ENCODE measurements at places on chromosomes 4 and X.

GRCh38 chrX:123648028-123648810, 84.6 kb downstream of the THOC2 start:
- peak; percentile 77 for DNase-seq

DNA sequence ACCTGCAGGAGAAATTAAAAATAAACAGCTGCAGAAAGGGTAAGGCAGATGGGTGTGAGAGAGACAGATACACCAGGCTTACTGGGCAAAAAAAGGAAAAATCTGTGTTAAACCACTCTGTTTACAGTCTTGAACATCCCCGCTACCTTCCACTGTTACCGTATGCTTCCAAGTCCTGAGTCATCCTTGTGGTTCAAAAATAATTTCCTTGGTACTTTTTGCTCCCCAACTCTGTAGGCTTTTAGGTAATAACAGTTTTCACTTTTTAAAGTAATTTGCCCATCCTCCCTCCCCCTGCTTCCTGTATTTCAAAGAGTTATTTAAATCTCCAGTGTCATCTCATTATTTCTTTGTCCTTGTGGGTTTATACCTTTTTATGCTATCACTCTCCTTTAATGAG, 210.1 kb upstream of the FAT4 start:
- DNase-seq, result no peak

GRCh38 chrX:119970574-119970973, 27.0 kb upstream of the NKAP start:
- no peak for DNase-seq

GRCh38 chr4:1060621-1061020, 49.2 kb downstream of the FGFRL1 start:
- DNase-seq, result no peak

GRCh38 chr4:104693601-104694201, 199.0 kb upstream of the CXXC4 start:
- peak; percentile 7 for DNase-seq

- DNase-seq, result no peak
Observed at GRCh38 chrX:39969099-39969818, 128.5 kb downstream of the BCOR start.

- no peak for DNase-seq
Observed at GRCh38 chr4:38106886-38107514, 146.8 kb downstream of the PTTG2 start.

GRCh38 chr4:178937130-178937529, 1494.9 kb upstream of the AGA start:
- DNase-seq, result peak; percentile 2

- DNase-seq, result no peak
Observed at GRCh38 chr4:7744142-7744804, 195.4 kb downstream of the AFAP1 start.

DNA sequence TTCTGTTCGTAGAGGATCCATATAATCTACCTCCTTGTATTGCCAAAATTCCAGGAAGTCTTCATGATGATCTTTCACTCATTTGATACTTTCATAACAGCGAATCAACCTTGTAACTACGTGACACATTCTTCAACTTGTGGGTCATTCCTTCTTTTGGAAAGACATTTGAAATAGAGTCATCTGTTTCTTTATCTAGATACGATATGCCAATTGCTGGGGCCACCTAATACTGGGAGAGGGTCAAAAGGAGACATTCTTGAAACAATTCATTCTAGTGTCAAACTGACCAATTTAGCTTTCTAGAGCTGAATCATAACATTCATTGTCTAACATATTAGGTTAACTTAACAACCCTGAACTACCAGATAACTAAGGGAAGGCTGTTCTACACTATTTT, 62.9 kb upstream of the SMAD1 start:
- no peak for DNase-seq

DNA sequence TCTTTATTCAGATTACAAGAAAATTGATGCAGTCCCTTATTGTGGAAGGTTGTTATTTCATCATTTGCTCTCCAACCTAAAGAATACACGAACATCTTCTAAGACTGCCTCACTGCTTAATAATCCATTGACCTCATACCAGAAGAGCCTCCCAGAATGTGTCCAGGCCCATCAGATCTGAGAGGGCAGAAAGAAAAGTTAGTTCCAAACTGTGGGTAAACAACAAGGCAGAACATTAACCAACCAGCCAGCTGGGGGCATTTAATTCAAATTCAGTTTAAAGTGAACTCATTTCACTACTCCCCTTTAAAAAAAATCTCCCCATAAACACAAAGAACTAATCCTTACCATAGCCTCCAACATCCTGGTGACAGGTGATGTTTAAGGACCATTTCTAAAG, 13.8 kb downstream of the GPC4 start:
- DNase-seq, result no peak

DNA sequence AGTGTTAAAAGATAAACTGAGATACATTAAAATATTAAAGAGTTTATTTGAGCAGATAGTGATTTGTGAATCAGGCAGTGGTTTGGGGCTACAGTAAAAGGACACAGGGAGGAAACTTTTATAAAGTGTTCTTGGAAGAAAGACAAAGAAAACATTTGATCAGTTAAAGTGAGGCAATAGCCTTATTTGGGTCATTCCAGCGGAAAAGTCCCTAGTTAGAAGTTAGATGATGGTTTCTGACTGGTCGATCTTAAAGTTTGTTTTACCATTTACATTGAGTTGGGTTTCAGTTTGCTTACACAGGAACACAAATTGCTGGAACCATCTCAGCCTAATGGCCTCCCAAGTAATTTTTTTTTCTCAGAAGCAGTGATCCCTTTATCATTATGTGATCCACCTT, 69.7 kb downstream of the PPP1R2C start:
- no peak for DNase-seq

DNA sequence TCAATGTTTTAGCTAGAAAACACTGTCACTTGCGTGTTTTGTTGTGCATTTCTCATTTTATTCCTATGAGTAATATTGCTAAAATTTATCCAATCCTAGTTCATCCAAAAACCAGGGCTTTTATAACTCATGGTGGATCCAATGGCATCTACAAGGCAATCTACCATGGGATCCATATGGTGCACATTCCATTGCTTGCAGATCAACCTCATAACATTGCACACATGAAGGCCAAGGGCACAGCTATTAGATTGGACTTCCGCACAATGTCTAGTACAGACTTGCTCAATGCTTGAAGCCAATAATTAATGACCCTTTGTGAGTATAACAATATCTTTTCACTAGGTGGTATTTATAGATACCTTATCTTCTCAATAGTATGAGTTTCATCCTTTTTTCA, 57.2 kb upstream of the UGT2B7 start:
- no peak for DNase-seq

- no peak for DNase-seq
Observed at GRCh38 chrX:112056886-112057285, 25.7 kb downstream of the TRPC5 start.

- no peak for DNase-seq
Observed at GRCh38 chr4:106746451-106746850, 289.7 kb downstream of the DKK2 start.

- no peak for DNase-seq
Observed at GRCh38 chr4:67512501-67512900, 32.8 kb downstream of the CENPC start.

GRCh38 chrX:116499780-116500179, 37.0 kb upstream of the CT83 start:
- DNase-seq, result peak; percentile 48

DNA sequence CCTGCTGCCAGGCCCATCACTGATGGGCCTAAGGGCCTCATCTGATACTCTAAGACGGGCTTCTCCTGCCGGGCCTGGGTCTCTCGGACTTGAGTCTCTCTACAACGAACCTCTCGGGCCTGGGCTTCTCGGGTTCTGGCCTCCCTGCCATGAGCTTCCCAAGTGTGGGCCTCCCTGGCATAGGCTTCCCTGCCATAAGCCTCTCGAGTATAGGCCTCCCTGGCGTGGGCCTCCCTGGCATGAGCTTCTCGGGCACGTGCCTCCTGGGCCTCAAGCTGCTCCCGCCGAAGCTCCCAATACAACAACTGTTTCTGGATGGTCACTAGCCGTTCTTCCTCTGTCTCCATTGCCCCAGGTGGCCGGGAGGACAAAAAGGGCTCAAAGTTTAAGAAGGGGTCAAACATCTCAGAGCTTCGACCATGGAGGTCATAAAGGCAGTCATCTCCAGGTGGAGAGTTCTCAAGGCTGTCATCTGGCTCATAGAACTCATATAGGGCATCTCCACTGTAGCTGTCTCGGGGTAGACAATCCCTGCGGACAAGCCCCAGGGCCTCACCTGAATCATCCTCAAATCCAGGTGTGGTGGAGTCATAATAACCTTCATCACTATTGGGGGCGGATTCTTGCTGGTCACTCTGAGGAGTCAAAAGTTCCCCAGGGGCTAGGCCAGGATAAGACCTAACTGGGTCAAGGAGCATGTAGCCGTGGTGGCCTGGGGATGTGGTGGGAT, 14.1 kb downstream of the AMER1 start:
- no peak for DNase-seq

- no peak for DNase-seq
Observed at GRCh38 chrX:15254852-15255251, 15.0 kb downstream of the ASB9 start.

DNA sequence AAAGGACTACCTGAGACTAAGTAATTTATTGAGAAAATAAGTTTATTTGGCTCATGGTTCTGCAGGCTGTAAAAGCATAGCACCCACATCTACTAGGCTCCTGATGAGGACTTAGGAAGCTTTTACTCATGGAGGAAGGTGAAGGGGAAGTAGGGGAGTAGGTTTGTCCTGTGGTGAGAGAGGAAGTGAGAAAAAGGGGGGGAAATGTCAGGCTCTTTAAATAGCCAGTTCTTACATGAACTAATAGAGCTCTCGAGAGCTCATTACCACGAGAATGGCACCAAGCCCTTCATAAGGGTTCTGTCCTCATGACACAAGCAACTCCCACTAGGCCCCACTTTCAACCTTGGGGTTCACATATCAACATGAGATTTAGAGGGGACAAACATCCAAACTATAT, 125.5 kb upstream of the NRK start:
- DNase-seq, result no peak

DNA sequence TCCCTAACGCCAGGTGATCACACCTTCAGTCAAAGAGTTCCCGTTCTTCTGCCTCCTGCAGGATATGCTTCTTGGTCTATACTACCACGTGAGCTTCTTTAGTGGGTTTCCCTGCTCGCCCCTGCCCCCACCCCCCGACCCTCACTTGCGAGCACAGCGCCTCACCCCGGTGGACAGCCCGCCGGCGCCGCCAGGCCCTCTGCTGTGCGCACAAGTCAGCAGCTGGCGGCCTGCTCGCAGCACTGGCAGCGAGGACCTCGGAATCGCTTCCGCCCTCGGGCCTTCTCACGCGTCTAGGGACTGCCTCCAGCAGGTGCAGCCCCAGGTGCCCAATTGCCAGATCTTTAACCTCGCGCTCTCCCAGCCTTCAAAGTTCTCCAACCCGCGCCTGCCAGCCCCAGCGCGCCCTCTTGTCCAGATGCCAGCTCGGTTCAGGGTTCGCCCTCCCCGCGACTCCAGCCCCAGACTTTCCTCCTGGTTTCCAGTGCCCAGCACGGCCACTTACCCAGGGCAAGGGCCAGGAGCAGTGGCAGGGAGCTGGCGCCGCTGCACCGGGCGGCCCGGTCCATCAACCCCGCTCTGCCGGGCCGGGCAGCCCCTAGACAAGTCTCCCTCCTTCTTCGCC, 454 bp downstream of the BTC start:
- peak; percentile 81 for DNase-seq

GRCh38 chrX:72128881-72129280, 2.8 kb downstream of the RTL5 start:
- peak; percentile 25 for DNase-seq

DNA sequence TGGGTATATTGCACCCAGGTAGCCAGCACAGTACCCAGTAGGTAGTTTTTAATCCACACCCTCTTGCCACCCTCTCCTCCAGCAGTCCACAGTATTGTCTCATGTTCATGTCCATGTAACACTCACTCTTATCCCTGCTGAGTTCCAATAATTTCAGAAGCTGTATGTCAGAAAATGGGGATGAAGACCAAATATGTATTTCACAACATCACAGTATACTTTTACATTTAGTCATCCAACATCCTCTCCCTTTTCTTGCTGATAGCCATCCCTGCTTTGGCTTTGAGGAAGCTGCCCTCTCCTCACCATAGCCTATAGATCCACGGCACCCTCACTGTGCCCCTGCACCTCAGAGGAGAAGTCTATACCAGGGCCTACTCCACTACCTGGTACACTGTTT, 126.0 kb upstream of the LDB2 start:
- DNase-seq, result no peak

DNA sequence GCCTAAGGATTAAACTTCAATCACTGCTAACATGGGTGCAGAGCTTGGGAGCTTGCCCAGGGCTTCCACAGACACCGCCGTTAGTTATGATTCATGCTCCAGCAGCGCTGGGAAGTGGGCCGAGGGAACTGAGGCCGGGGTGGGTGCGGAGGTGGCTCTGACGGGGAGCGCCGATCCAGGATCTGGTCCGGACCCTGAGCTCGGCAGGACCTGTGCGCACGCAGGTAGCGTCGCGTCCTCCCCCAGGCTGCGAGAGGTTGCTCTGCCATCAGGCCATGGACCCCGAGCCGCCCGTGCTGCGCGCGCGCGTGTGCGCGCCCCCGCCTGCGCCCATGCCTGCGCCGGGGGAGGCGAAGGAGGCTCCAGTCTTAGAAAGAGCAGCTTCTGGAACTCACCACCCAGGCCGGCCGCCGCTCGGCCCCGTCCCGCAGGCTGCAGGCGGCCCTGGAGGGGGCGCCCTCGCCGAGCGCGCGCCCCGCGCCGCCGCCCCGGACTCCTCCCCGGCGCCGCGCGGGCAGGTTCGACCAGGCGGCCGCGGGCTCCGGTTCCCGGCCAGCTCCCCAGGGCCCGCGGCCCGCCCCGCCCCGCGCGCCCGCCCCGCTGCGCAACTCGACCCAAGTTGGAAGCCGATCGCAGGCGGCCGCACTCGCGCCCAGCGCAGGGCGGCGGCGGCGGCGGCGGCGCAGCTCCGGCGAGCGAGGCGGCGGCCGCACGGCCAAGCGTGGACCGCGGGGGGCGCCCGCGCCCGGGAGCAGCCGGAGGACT, 732 bp upstream of the ADRA2C start:
- peak; percentile 67 for DNase-seq

DNA sequence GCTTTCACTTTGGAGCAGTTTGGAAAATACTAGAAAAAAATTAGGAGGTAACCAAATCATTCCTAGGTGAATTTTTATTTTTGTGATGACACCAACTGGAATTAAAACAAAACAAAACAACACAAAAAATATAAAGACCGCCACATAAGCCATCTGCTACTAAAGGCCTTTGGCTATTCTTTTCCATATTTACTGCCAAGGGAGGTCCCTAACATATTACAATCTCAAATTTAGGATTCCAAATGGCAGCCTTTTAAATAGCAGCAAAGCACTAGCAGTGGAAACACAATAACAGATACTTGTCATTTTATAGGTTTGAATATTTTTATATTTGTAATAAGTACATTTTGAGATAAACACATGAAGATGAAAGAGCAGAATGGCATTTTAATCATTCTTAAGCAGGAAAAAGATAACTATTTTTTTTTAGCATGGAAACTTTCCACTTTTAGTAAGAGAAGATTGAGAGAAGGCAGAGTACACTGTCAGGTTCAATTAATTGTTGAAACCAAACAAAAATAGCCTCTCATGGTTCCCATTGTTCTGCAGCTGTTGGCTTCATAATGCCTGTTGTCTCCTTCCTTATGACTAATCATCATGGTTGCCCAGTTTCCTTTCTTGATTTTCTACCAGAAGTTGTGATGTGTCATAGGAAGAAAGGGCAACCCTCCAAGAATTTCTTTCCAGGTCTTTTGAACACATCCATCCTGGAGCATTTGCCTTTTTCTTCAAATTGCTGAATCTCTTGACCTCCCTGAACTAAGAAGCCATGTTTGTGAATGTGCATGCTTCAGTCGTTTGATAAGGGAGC, 219.0 kb upstream of the EMCN start:
- peak; percentile 83 for DNase-seq
